ENCODE measurements at places on chromosomes 11 and 22.

DNA sequence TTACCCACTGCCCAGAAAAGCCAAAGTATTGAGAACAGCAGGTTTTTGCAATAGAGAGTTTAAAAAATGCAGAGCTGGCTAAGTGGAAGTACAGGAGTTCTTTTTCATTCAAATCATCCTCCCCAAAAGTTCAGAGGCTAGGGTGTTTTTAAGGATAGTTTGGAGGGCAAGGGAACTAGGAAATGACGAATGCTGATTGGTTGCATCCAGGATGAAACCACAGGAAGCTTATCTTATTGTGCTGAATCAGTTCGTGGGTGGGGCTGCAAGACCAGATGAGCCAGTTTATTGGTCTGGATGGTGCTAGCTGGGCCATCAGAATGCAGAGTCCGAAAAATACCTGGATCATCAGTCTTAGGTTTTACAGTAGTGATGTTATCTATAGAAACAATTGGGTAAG is 1427.1 kb downstream of the LRRC4C start:
- DNase-seq: no peak

DNA sequence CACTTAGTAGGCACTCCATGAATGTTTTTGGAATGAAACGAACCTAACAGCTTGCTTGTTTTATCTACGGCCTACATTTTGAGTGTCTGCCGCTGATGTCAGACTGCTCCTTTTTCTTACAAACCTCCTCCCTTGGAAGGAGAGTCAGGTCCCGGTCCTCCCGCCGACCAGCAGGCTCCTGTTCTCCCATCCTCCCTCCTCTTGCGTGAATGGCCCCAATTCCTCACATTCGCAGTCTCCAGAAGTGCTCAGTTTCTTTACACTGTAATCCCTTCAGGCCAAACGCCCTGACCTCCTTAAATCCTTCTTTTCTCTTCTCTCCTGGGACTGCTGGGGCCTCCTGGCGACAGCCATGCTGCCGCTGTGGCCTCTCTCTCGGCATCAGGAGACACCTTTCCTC is 82.6 kb upstream of the CSNK2A3 start:
- DNase-seq: no peak

GRCh38 chr11:118180300-118180703 is 3.9 kb upstream of the SCN2B start:
- DNase-seq: no peak

- no peak for DNase-seq
These were observed 5.0 kb downstream of the THY1 start for GRCh38 chr11:119417726-119418540.

Data from stimulated activated CD8-positive, alpha-beta memory T cell treated with anti-CD3 and anti-CD28 coated beads, Interleukin-15, amount 100 ng/mL, for 4 hours (primary cell).